ENCODE measurements at places on chromosomes 12 and 14.

GRCh38 chr12:11861155-11861863 is 209.4 kb upstream of the BCL2L14 start:
- DNase-seq = no peak

DNA sequence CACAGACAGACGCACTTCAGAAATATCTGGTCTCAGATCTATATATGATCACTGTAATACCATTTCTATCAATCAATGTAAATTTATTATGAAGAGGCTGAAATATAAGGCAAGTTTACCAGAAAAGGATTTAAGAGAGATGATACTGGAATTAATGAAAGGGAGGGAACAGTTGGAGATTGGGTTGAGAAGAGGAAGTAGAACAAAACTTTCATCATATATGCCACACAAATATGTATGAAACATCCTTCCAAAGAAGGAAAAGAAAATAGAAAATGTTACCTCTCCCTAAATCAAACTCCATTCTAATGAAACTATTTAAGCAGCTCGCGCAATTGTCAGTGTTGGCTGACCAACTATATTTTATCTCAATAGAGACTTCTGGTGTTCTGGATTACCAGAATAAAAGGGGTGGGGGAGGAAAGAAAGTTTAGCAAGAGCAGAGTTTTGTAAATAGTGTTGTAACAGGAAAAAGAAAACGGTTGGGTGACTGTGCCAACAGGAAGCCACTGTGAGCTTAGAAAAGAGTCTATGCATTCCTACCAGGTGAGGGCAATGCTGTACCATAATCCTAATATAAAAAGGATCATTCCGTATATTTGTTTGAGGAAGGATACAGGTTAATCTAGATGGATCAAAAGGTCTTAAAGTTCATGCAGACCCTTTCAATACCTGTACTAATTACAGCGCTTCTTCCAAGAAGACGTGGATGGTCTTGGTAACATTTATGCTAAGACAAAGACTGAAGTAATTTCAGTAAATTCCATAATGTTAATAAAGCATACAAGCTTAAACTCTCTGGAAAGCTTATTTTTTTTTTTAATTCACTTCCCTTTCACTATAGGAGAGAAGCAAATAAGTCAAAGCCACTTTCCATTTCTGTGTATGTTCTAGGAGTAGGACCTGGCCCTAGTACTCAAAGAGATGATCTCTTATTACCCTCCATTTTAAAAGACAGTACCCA is 14.5 kb upstream of the LLPH start:
- DNase-seq = no peak

- DNase-seq = no peak
These were observed 3.0 kb downstream of the CDK4 start for GRCh38 chr12:57749061-57749460.

GRCh38 chr12:6183689-6184428 is 16.3 kb upstream of the CD9 start:
- DNase-seq = no peak

DNA sequence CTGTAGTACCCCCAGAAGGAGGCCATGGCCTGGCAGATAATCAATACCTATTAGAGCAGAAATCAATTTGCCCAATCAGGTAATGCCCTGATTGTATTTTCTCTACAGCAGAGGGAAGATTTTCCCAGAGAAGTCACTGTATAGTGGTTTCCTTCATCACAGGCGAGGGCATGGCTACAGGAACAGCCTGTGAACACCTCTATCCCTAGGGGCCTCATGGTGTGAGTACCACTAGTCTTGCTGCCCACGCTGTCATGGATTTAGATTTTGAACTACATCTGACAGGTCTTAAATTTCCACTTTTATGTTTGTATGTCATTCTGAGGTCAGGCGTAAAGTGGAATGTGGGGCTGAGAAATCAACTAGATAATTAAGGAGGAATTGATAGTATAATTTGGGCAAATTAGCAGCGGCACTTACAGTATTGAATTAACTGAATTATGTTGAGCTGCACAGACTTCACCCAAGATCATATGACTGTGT is 42.4 kb upstream of the STXBP6 start:
- no peak for DNase-seq

- no peak for DNase-seq
These were observed 21.9 kb upstream of the MAP3K9 start for GRCh38 chr14:70830998-70831781.

GRCh38 chr12:82517027-82517426 is 158.7 kb downstream of the METTL25 start:
- DNase-seq = no peak

DNA sequence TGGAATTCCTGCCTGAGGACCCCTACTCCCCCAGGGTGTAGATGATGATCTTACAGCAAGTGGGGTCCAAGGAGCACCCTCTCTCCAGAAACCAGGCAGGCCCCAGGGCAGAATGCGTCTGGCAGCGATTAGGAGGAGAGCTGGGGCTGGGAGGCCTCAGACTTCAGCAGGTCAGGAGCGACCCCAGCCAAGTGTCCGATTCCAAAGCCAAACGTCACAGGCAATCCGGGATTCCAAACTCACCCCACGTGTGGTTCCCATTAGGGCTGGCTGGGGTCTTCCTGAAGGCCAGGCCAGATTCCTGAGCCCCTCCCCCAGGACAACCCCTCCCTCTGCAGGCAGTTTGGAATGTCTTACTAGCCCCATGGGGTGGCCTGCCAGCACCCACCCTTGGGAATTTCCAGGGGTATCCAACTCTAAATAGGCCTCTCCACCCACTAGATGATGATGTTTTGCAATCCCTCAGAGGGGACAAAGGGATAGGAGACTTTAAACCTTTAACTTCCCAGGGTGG is 17.3 kb upstream of the FIGNL2 start:
- no peak for DNase-seq

DNA sequence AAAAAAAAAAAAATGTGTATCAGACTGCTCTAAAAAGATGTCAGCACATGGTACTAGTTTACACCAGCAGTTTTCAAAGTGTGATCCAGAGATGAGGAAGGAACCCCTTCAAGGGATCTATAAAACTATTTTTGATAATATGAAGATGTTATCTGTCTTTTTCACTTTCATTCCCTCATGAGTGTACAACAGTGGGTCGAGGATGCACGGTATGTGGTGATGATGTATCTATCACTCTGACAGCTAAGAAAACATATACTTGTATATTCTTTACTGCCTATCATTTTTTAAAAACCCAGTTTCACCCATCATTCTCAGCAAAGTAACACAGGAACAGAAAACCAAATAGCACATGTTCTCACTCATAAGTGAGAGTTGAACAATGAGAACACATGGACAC is 12.4 kb downstream of the DUSP16 start:
- DNase-seq = no peak

GRCh38 chr12:89333564-89334252 is 18.6 kb downstream of the DUSP6 start:
- DNase-seq = no peak

GRCh38 chr12:23210573-23210972 is 585.6 kb downstream of the ETNK1 start:
- no peak for DNase-seq

DNA sequence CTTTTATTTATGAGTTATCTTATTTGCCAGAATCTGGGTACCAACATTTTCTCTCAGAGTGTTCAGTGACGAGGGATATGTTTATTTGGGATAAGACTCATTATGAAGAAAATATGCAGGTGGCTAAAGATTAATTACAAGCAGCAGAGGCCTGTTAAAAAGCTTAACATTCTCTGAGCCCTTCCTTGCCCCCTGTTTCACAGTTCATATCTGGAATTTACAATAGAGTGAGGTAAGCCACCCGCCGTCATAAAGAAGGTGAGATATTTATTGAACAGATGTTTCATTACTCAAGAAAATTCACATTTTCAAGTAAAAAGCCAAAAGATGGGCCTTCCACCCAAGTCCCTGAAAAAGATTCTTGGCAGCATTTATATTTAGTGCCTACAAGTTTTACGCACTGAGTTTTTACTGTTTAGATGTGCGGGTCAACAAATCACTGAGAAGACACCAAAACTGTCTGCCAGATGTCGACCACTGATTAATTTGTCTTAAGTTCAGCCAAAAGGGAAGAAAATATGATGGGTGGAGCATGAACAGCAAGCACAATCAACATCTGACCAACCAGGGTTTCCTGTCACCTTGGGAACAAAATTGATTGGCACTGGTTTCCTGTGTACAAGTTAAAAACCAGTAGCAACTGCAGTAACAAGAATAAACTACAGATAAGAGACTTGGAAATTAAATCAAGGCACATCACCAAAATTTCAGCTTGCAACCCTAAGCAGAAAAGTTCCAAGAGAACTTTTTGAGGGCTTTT is 85.5 kb upstream of the PTPRB start:
- DNase-seq = no peak

DNA sequence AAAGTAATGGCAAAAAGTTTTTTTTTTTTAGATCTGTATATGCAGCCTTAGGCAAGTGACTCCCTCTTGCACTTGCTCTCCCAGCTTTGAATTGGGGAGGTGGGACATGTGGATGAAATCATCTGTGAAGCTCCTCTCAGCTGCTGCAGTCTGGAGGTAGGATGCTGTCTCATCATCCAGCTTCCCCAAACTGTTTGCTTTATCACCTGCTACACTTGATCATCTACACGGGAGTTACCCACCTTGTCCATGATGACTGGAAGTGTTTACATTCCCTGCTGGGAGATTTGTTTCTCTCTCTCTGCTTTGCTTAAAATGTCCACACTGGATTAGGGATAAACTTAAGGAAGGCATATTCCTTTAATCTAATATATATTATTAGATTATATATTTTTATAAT is 8.5 kb upstream of the FGF23 start:
- DNase-seq = no peak
